ENCODE measurements at places on chromosomes 7 and 10. TPM values are rescaled to one million over a fixed set of nuclear protein-coding genes. Genes with fewer than 3 reads are reported as not detected.

Gene CD36
- total RNA-seq: 164 TPM

DNA sequence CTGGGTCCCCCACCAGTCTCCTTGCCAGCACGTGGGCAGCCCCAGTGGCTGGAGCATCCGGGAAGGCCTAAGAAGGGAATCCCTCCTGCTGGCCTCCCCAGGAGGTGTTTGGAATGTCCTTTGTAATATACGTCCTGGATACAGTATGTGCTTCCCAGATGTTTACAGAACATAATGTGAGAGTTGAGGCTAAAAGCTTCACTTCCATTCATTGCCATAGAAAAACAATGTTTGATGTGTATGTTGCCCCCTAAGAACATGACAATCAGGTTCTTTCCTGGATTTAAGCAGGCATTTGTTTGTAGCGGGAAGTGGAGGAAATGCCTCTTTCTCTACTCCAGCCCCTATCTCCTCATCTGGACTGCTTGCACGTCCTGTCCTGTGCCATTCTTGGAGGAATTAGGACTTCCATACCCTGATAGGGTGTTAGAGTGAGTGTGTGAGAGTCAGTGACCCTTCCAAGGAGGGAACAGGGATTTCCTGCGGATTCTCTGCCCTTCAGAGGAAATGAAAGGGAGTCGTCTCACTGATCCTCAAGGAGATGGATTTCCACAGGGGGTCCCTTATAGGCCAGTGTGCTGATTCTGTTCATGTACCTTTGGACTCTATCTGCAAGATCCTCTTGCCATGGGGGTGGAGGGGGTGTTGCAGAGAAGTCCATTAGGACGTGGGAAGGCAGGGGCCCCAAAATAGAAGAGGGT is 1.2 kb downstream of the IGFBP1 start:
- no peaks in the 10 kb centered on the region for H3K4me1 ChIP-seq
- DNase-seq: no peak
- H3K27ac ChIP-seq: no peak overlapping the region
- H3K36me3 ChIP-seq: no peaks in the 10 kb centered on the region
- no peak overlapping the region for H3K4me3 ChIP-seq
- peaks cover 11% of the 10 kb centered on the region for H3K27me3 ChIP-seq

DNA sequence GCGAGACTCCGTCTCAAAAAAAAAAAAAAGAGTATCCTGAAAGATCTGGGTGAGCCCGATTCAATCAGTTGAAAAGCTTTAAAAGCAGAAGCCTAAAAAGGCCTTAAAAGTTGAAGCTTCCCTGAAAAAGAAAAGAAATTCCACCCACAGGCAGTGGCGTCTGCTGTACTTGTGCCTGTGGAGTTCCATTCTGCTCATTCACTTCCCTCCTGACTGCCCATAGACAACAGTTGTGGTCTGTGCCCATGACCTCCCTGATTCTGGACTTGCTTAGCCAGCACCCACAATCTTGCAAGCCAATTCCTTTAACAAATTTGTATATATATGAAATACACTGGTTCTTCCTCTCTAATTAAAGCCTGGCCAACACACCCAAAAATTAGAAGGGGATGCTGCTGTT is 141.7 kb downstream of the DLG5 start:
- no peak overlapping the region for H3K27ac ChIP-seq
- peaks cover 33% of the 10 kb centered on the region for H3K36me3 ChIP-seq
- no peaks in the 10 kb centered on the region for H3K4me1 ChIP-seq
- H3K4me3 ChIP-seq: no peak overlapping the region
- no peaks in the 10 kb centered on the region for H3K27me3 ChIP-seq

DNA sequence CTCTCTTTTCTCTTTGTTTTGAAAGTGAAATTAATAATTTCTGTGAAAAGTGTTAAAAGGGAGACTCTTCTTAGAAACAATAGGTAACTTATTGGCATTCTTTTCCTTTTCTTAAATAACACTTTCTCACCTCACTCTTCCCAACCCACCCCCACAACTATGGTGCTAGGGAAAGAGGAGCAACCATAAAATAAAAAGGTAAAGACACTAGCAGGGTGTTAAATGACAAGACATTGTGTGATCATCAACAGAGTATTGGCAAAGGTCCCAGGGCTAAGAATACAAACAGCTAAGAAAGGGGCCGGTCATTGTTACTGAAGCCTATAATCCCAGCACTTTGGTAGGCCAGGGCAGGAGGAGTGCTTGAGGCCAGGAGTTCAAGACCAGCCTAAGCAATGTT is 183.7 kb downstream of the NEBL start:
- H3K27ac ChIP-seq: no peak overlapping the region
- DNase-seq: no peak
- no peaks in the 10 kb centered on the region for H3K36me3 ChIP-seq
- no peaks in the 10 kb centered on the region for H3K27me3 ChIP-seq
- H3K4me3 ChIP-seq: no peak overlapping the region

Gene TLL2
- total RNA-seq: 1.9 TPM

GRCh38 chr7:130912862-130913638 is 179.0 kb upstream of the KLF14 start:
- peak; percentile 79 for DNase-seq
- peak overlapping the region; percentile 97 for H3K27ac ChIP-seq
- H3K27me3 ChIP-seq: no peaks in the 10 kb centered on the region
- peak overlapping the region; percentile 27 for H3K4me3 ChIP-seq

DNA sequence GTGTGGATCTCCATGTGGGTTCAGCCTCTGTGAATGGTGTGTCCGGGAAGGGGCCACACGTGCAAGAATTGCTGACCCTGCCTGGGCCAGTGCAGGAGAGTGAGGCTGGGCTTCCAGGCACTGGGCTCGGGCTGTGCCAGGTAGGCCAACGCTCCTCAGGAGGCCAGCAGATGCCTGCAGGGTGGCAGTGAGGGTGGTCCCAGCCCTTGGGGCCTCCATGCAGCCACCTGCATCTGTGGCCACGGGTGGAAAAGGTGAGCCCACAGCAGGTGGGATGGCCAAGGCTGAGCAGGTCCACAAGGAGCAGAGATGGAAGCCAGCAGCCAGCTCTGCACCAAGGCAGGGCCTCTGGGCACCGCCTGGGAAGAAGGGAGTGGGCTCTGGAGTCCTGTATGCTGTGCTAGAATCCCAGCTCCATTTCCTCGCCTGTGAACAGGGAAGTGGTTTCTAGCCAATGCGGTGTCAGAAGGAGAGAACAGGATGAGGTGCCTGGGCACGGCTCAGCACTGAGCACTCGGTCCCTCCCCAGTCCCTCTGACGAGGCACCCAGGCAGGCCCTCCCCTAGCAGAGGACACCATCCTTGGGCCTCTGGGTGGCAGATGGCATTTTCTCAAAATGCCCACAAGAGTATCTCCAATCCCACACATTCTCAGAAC is 31.1 kb upstream of the RET start:
- H3K4me3 ChIP-seq: no peak overlapping the region
- H3K27me3 ChIP-seq: no peaks in the 10 kb centered on the region
- DNase-seq: no peak
- no peaks in the 10 kb centered on the region for H3K4me1 ChIP-seq
- no peaks in the 10 kb centered on the region for H3K36me3 ChIP-seq
- H3K27ac ChIP-seq: no peak overlapping the region

GRCh38 chr10:13707156-13707881 is 120.6 kb downstream of the PRPF18 start:
- peak overlapping the region; percentile 61 for H3K27ac ChIP-seq
- no peaks in the 10 kb centered on the region for H3K36me3 ChIP-seq
- H3K4me1 ChIP-seq: peaks cover 33% of the 10 kb centered on the region
- peak; percentile 68 for DNase-seq
- peak overlapping the region; percentile 3 for H3K4me3 ChIP-seq

Gene TMEM229A
- not detected for total RNA-seq

DNA sequence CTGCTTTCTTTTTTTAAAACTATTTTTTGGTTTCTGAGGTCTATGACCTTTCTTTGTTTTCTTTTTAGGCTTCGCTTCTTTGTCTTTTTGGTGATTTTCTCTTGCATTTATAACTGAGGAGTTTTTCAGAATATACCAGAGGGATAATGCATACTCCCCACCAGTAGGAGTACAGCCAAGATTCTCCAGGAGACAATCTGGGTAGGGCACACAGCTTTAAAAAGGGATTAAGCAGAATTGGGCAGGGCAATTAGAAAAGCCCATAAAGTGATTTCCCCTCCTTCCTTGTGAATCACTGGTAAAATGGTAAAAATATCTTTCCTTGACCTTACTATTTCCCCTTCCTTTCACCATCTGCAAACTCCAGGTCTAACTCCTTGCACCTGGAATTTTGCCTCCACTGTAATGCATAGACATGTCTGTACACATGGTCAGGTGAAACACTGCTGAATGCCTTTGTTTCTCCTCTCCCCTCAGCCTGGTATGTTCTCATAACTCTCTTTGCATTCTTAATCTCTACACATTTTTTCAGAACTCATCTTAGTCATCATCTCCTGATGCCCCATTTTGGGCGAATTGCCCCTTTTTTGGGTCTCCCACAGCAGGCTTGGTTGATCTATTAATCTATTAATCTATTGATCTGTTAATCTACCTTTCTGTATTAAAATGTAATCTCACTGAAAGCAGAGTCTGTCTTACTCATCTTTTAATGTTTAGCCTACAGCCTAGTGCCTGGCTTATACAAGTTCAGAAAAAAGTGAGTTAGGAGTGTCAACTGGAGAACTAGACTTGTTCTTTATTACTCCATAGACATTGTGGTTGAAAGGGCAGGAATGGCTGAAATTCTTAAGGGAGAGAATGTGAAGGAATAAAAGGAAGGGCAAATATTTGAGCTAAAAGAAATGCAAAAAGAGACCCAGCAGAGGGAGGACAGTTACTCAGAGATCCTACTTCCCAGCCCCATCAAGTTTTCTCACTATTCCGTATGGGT is 64.6 kb downstream of the MDFIC start:
- no peaks in the 10 kb centered on the region for H3K27me3 ChIP-seq
- no peak for DNase-seq
- H3K36me3 ChIP-seq: no peaks in the 10 kb centered on the region
- peaks cover 22% of the 10 kb centered on the region for H3K4me1 ChIP-seq
- no peak overlapping the region for H3K27ac ChIP-seq
- no peak overlapping the region for H3K4me3 ChIP-seq

DNA sequence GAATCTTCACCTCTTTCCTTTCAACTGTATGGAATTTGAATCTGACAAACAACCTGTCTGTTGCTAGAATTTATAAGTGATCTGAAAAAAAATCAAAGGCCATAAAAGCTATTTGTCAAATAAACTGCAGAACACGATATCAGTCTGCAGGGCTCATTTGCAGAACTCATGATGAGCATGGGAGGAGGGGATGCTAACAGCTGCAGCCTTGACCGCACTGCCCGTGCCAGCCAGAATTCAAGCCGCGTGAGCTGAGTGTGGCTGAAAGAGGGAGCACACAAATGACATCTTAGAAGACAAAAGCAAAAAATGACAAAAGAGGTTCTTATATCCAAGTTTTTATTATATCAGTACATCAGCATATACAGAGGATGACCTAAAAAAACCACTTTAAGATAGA is 15.7 kb downstream of the LRRTM3 start:
- H3K4me1 ChIP-seq: no peaks in the 10 kb centered on the region
- H3K36me3 ChIP-seq: no peaks in the 10 kb centered on the region
- no peak overlapping the region for H3K4me3 ChIP-seq
- H3K27me3 ChIP-seq: no peaks in the 10 kb centered on the region

DNA sequence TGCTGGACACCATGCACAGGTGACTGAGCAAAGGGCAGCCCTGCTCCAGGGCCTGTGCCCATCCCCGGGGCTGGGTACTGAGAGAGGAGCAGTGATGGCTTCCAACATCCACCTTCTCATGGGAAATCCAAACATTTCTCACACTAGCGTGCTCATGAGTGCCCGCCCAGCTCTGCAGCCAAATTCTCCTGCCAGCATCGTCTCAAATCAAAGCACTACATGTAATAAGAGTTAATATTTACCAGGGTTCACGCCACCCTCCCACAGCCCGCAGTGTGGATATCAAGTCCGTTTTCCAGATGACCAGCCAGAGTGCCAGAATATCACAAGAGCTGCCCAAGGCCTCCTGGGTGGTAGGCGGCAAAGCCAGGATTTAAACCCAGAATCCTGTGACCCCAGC is 12.1 kb downstream of the IL15RA start:
- no peak for DNase-seq
- no peaks in the 10 kb centered on the region for H3K4me1 ChIP-seq
- no peak overlapping the region for H3K27ac ChIP-seq
- no peaks in the 10 kb centered on the region for H3K27me3 ChIP-seq
- no peaks in the 10 kb centered on the region for H3K36me3 ChIP-seq

DNA sequence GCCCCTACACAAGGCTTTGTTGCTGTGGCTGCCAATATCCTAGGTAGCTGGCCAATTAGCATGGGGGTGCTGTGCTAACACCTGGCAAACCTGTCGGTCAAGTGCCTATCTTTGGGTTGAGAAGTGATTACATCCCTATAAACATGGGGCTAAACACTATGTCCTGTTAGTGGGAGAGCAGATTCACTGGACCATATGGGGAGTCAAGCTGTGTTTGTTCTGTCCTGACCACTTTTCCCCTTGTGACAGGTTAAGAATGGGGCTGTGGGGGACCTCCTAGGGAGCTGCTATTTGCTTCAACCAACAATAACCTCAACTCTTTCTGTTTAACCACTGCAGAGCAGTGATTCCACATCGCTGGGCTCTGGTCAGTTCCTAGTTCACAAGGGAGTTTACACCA is 151.5 kb upstream of the AOAH start:
- H3K36me3 ChIP-seq: peaks cover 17% of the 10 kb centered on the region
- H3K27me3 ChIP-seq: no peaks in the 10 kb centered on the region
- DNase-seq: no peak
- no peak overlapping the region for H3K27ac ChIP-seq

DNA sequence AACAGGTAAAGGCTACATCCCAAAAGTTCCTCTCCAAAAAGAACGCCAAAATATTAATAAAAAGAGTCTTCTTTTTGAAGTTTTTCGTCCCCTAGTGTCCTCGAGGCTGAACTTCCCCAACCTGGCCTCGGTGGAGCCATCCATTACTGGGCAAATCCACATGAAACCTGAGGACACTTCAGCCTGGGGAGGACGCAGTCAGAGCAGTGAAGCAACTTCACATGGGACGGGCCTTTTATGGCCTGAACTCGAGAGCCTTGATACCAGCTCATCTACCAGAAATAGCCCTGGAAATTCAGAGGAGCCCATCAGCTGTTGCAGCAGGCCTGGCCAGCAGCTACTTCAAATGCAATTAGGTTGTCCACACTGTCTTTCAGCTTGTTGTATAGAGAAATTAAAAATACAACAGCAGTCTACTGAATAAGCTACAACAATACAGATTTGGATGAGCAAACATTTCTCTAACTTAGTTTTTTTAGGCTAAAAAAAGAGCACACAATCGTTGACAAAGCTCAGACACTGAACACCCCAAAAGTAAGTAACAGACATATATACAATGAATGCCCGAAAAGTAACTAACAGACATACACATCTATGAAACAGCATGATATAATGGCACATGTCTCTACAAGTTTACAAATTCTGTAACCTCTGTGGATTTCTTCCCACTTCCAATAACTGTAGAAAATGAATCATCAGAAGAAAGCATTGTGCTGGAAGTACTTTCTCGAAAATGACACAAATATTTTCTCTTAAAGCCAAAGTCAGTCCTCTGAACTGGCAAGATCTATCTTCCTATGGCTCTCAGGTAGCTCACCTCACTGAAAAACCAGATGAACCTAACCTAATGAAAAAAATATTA is at the start of gene SVIL:
Gene SVIL, minus strand, starts transcription at position 208 of the 862 bp plus-strand sequence. CDS start 79,913 bp downstream, outside the sequence.
- peak within 1 kb of the TSS; percentile 78 for H3K27ac ChIP-seq
- H3K4me1 ChIP-seq: peaks cover 24% of the 10 kb centered on the region
- H3K27me3 ChIP-seq: no peaks in the 10 kb centered on the region

GRCh38 chr7:94368371-94368791 is 26.3 kb upstream of the COL1A2 start:
- no peak overlapping the region for H3K4me3 ChIP-seq
- H3K27ac ChIP-seq: peak overlapping the region; percentile 85
- no peak for DNase-seq
- no peaks in the 10 kb centered on the region for H3K36me3 ChIP-seq

Gene NPSR1
- not detected for total RNA-seq

Data from thyroid gland (tissue), 4 donors.